ENCODE measurements at places on chromosomes 11 and 22. TPM values are rescaled to one million over a fixed set of nuclear protein-coding genes. Genes with fewer than 3 reads are reported as not detected.

- no peak for ATAC-seq
Measured at GRCh38 chr11:68763926-68764657, 12.8 kb upstream of the TESMIN start.

OR4D5 gene
- not detected for total RNA-seq

- ATAC-seq, result peak; percentile 88
Measured at GRCh38 chr22:30196141-30196879, 50.2 kb downstream of the LIF start.

- ATAC-seq, result no peak
Measured at GRCh38 chr11:96178049-96178886, 164.7 kb downstream of the MAML2 start.
